ENCODE measurements at places on chromosomes 6 and 20.

DNA sequence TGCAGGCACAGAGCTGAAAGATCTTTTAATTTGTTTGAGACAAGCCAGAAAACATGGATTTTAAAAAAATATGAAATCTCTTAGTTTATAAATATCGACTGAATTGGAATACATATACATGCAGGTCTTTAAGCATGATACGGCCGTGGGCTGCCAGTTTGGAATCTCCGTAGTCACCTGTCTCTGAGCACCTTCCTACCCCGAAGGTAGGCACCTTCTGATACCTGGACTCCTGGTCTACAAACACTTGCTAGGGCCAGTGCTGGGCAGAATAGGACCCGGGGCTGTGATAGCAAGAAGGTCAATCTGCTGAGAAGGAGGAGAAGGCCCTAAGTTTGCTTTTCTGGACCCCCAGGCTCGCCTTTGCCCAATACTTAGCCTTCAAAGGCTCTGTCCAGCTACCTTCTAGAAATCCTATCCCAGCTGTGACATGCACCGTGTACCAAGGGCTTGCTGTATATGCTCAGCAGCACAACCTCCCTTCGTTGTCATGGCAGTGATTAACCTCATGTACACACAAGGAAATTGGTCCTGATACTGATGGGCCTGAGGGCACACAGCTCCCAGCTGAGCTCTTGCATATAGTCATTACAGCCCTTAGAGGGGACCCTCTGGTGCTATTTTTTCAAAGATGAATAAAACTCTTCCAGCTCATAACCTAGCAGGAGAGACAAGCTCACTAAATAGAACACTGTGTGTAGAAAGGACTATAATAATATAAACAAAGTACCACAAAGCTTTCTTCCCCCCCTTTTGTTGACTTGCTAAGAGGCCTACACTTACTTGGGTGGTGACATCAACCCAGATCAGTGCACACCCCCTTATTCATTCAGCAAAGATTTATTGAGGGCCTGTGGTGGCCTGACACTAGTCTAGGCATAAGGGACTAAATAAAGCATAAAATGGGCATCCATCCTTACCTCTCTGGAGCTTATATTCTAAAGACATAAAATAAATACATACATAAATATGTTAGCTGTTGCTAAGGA is 17.7 kb downstream of the SNPH start:
- no peak for DNase-seq

DNA sequence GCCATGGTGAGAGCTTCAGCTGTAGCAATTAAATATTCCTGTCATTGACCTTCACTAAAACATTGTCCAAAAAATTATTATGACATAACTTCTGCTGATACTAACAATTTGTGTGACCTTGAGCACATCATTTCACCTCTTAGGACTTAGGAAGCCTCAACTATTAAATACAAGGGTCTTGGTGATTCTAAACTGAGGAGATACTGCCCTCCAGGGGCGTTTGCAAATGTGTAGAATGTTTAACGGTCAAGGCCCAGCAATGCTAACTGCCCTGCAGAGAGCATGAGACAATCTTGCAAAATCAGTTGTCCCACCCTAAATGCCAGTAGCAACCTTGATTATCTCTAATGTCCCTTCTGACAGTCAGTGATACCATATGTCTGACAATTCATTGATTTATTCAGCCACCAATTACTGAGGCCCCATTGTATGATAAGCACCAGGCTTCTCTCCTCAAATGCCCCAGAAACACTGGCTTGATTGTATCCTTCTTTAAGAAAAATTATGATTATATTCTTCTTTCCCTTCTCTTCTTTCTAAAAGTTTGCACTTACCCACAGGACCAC is 284.1 kb upstream of the PLN start:
- DNase-seq, result no peak

DNA sequence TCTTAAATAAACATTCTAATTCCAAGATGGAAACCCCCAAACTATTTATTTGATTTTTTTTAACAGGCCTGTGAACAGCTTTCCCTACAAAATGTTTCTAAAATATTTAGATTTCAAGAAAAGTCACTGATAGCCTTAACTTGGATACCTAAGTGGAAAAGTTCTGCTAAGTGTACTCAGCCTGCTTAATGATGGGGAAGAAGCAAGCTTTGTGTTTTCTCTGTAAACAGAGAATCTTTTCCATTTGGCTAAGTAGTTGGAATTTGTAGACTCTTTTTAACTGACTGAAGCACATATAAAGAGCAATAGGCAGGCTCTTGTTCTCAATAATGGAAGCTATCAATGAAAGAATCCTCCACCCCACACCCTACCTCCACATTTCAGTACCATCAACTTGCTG is 108.2 kb downstream of the KIF6 start:
- no peak for DNase-seq

GRCh38 chr6:116812051-116812650 is 16.7 kb downstream of the GPRC6A start:
- no peak for DNase-seq

GRCh38 chr20:40336533-40336932 is 352.5 kb downstream of the MAFB start:
- DNase-seq, result no peak

- no peak for DNase-seq
Measured at GRCh38 chr6:33944686-33945411, 141.0 kb upstream of the MLN start.

DNA sequence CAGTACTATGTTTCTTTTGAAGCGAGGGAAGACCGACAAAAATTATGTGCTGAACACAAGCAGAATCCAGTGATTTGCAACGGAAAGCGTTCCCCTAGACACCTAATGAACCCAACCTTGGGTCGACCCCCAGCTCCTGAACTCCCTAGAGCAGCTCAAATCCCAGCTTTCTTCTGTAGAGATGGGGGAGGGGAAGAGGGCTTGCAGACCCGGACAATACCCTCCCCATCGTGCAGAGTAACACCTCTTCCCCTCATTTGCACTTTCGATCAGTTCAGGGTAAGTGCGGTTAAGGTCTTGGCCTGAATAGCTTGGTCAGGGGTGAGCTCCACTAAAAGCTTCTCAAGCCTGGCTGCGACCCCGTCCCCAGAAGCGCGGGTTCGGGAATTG is 404 bp downstream of the CEP162 start:
- no peak for DNase-seq

DNA sequence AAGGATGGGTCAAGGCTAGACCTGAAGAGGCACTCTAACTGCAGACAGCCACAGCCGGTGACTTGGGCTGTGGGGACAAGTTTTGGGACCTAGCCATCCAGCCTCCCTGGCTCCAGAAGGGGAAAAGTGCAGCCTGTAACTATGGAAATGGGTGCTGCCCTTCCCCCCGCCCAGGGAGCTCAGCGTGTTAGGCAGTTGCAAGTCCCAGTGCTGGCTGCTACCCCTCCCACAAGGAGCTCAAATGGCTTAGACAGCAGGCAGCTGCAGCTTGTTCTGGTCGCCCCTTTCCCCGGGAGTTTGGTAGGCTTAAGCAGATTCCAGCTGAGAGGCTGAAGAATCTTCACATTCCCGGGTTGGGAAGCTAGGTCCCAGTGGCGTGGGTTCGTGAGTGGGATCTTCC is 162.6 kb downstream of the FAM83B start:
- no peak for DNase-seq

DNA sequence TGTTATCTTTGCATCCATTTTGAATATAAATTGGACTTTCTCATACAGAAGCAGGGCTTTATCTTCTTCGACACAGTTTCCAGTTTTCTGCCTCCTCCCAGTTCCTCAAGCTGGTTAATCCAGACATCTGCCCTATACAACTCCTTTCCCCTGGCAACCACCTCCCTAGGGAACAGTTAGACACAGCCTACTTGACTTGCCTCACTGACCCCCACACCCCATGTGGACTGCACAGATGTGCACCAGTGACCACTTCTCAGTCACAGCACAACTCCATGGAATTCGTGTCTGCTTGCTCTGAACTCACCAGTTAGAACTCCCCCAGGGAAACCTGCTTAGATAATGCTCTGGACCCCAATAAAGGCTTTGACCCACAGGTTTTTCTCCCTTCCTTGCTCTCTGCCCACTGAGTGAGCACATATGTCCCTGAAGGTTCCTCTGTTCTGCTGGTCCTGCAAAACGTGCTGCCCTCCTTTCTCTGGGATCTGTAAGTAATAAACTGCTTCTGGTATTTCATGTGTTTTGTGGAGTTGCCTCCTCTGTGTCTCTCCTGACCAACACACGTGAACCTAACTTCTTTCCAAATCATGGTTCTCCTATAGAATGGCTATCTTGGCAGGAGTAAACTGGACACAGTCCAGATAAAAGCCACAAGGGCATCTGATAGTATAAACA is 351.2 kb downstream of the CD83 start:
- DNase-seq, result no peak

DNA sequence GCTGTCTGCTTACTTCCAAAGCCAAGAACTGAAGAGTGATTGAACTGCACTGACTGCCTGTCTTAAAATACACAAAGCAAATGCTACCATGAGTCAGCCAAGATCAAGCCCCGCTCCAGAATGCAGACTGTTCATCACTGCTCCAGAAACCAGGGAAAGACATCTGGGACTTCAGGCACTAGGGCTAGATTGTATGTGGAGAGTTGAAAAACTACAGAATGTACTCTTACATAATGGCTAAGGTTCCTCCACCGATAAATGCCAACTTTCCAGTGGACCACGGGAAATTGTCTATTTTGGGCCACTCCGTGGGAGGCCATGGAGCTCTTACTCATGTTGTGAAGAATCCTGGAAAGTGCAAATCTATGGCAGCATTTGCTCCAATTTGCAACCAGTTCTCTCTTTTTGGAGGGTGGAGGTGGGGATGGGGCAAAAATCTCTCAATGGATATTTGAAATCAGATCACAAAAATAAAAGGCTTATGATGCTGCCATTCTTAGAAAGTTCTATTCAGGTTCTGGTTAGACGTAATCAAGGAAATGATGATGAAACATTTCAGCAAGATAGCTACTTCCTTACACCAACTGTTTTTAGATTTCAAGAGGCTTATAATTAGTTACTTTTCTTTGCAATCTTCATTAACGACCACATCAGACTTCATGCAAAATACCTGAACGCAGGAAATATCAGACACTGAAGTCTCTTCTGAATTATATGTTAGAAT is 11.8 kb upstream of the CAP2 start:
- DNase-seq, result no peak

DNA sequence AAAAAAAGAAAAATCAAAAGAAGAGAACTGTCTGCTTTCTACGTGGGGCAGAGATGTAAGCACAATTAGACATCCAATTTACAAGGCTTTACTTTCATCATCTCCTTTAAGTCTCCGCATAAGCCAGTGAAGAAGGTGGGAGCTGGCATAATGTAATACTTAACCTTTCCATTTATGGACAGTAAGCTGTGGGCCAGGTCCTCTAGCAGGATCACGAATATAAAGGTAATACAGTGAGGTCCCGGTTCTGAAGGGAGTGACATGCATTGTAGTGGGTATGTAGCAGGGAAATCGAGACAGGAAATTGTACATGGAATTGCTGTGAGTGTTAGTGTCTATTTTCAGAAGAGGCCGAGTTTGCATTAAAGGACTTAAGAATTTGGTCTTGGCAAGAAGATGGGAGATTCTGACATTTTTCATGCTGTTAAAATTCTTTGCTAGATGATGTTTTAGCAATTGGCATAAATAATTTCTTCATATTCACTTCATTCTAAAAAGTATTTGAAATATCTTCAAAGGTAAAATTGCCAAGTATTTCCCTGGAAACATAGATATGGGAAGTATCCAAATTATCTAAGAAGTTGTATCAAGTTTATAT is 20.4 kb upstream of the POPDC3 start:
- no peak for DNase-seq

DNA sequence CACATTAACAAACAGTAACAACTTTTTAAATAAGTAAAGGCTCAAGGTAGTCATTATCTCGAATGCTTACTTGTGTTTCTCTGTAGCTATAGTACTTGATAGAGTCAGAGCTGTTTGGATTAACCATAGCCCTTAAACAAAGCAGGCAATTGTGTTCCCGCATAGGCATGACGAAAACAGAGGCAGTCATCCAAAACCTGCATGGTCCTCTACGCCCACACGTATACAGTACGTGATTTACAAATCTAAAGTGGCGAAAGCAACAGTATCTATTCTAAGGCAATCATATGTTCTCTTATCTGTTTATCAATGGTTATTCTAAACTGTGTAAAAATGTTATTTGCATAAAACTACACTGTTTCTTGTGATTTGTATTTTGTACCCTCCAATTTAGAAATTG is 31.8 kb downstream of the HFE start:
- peak; percentile 57 for DNase-seq

DNA sequence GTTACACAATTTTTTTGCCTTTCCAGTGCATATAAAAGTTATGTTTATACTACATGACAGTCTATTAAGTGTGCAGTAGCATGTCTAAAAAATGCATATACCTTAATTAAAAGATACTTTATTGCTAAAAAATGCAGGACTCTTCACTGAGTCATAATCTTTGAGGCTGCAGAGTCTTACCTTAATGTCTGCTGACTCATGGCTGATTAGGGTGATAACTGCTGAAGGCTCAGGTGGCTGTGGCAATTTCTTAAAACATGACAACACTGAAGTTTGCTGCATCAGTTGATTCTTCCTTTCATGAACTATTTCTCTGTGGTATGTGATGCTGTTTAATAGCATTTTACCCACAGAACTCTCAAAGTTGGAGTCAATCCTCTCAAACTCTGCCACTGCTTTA is 19.1 kb downstream of the ZSCAN23 start:
- no peak for DNase-seq

- no peak for DNase-seq
Measured at GRCh38 chr20:4828830-4829513, 107.3 kb downstream of the PRND start.

DNA sequence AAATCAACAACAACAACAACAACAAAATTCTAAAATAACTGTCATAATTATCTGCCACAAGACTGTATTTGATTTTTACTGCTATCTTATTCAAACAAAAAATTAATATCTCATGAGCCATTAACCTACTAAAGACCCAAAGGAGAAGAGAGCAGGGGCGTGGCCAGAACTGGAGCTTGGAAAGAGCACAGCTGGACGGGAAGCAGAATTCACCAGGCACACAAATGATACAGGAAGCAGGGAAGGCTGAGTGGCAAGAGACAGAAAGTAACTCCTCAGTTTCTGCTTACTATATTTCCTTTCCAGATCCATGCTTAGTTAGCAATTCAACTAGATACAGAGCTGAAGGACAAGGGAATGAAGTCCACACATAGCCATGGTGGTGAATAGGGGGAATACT is 54.4 kb downstream of the FKBP5 start:
- DNase-seq, result no peak

DNA sequence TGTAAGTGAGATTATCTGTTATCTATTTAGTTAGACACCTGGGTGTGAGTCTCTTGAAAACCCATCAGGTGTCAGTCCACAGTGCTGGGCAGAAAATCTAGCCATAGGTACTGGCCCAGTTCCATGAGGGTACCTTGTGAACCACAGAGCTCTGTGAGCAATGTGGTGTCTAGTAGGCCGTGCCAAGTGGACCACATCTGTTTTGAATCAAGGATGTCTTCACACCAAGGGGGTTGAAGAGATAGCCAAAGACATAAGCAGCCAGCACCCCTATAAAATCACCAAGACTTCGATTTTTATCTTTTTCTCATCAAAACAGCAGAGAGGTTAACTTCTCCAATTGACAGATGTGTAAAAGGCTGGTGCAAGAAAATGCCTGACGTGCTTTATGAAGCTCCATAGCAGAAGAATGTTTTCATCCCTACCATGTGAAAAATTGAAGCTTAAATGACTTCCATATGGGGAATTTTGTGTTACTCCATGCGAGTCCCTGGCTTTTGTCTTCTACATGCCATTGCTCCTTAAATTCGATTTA is 368.7 kb downstream of the HAO1 start:
- no peak for DNase-seq

GRCh38 chr6:25278261-25278913 is 787 bp upstream of the CARMIL1 start:
- DNase-seq, result no peak
